Keratinocyte (primary cell): ENCODE measurements at places on chromosomes 11 and 22. TPM values are rescaled to one million over a fixed set of nuclear protein-coding genes. Genes with fewer than 3 reads are reported as not detected.

GRCh38 chr11:66546966-66547661, 411 bp downstream of the ACTN3 start:
- H3K4me1 ChIP-seq, result peaks cover 6% of the 10 kb centered on the region
- DNase-seq, result no peak
- H3K27ac ChIP-seq, result no peak overlapping the region
- H3K36me3 ChIP-seq, result peaks cover 4% of the 10 kb centered on the region

DNA sequence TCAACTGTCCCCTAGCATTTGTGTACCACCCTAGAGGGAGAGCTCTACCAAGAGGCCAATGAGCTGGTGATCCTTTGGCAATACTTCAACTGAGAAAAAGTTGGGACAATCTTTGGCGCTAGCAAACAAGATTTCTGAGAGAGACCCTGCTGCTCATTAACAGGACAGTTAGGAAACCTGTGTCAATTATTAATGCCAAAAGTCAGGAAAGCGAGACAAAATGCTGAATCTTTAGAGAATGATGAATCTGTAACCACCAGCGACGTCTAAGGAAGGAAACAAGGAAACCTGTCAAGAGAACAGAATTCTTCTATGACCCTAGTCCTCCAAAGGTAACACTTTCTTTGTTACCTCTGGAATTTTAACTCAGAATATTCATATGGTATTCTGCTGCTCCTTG, 19.9 kb downstream of the LARGE2 start:
- H3K27ac ChIP-seq, result no peak overlapping the region
- H3K4me3 ChIP-seq, result no peak overlapping the region

Gene MPEG1
- polyA plus RNA-seq, result not detected in 3 replicates

DNA sequence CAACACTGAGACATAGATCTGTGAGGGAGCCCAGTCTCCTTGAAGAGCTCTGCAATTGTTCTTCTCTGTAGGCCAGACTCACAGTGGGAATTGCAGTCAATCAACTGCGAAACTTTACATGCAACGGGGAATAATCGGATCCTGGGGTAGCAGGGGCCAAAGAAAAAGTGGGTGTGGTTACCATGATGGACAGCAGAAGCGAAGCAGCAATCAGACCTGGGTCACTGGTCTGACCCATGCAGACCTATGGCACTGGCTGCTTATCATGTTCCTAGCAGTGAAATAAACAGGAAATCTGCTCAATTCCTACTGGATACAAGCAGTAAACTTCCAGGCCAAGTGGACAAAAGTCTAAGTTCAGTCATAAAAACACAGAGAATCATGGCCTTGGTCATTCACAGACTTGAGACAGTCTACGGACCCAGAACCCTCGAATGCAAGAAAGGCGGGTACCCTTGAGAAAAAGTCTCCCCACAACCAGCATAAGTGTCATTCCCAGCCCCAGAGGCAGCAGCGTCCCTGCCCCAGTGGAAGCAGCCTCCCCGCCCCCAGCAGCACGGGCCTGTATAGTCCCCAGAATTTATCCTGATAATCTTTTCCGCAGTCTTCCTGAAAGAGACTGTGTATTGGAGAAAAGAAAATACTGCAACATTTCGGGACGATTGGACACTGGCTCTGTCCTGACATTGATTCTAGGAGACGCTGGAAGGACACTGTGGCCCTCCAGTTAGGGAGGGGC, 34.6 kb downstream of the ASCL2 start:
- H3K4me1 ChIP-seq, result no peaks in the 10 kb centered on the region
- no peaks in the 10 kb centered on the region for H3K36me3 ChIP-seq
- H3K4me3 ChIP-seq, result no peak overlapping the region
- H3K27ac ChIP-seq, result no peak overlapping the region
- H3K27me3 ChIP-seq, result no peaks in the 10 kb centered on the region

DNA sequence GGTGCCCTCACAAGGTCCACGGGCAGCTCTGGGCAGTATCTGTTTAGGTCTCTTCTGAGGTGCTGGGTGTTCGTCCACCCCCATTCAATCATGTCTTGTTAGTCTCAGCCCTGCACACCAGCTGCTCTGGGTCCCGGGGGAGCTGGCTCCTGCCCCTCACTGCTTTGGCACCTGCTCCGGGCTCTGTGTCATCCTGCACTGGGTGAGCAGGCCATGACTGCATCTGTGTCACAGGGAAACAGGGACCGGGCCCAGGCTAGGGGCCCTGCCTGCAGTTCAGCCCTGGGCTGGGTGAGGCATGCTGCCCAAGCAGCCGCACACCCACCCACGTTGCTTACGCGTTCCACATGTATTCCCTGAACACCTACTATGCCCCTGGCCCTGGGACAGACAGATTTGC, 43.9 kb downstream of the ELFN2 start:
- no peak overlapping the region for H3K4me3 ChIP-seq
- H3K36me3 ChIP-seq, result no peaks in the 10 kb centered on the region
- H3K4me1 ChIP-seq, result no peaks in the 10 kb centered on the region
- no peak for DNase-seq
- H3K27me3 ChIP-seq, result peaks cover 49% of the 10 kb centered on the region
- H3K27ac ChIP-seq, result no peak overlapping the region

GRCh38 chr11:7490054-7490453, 4.7 kb downstream of the OLFML1 start:
- H3K4me1 ChIP-seq, result no peaks in the 10 kb centered on the region
- H3K4me3 ChIP-seq, result no peak overlapping the region
- no peaks in the 10 kb centered on the region for H3K27me3 ChIP-seq
- H3K27ac ChIP-seq, result no peak overlapping the region

Gene KRTAP5-2
- not detected in 3 replicates for polyA plus RNA-seq

Gene C22orf15
- 0.06 TPM in 1 of 3 replicates, not detected in the others for polyA plus RNA-seq

GRCh38 chr11:110469127-110469526, 39.4 kb downstream of the FDX1 start:
- H3K4me1 ChIP-seq, result peaks cover 11% of the 10 kb centered on the region
- no peaks in the 10 kb centered on the region for H3K27me3 ChIP-seq
- no peaks in the 10 kb centered on the region for H3K36me3 ChIP-seq
- DNase-seq, result no peak
- no peak overlapping the region for H3K27ac ChIP-seq

Gene MUC5AC
- polyA plus RNA-seq, result not detected in 3 replicates

- H3K27ac ChIP-seq, result no peak overlapping the region
- no peaks in the 10 kb centered on the region for H3K27me3 ChIP-seq
- DNase-seq, result no peak
- H3K36me3 ChIP-seq, result no peaks in the 10 kb centered on the region
Observed at GRCh38 chr11:97786961-97787360, 1233.8 kb upstream of the CNTN5 start.
